ENCODE measurements at places on chromosomes 2 and 18.

- DNase-seq = no peak
Observed at GRCh38 chr2:48341551-48342133, 188.3 kb upstream of the STON1 start.

DNA sequence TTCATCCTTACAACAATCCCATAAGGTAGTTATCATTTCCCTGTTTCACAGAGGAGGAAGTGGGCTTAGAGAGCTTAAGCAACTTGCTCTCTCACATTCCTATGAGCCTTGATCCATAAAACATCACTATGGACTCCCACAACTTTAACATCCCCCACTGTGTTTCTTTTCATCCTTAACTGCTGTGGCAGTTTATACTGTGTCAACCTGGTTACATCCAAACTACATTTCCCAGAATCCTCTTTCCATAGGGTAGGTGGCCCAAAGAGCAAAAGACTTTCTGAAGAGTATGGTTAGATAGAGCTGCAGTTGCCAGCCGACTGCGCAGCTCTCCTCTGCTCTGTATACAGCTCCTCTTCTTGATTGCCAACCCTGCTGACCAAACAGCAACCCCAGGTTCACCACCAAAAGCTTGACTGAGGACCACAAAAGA lies 22.5 kb downstream of the MAP3K2 start:
- DNase-seq = no peak

GRCh38 chr2:152019732-152020131 lies 79.1 kb downstream of the CACNB4 start:
- no peak for DNase-seq

- no peak for DNase-seq
Observed at GRCh38 chr2:235492850-235493344, 946 bp upstream of the AGAP1 start.

GRCh38 chr2:38981003-38981669 lies 91.5 kb downstream of the ARHGEF33 start:
- no peak for DNase-seq

GRCh38 chr2:129061069-129061768 lies 742.6 kb upstream of the HS6ST1 start:
- no peak for DNase-seq

DNA sequence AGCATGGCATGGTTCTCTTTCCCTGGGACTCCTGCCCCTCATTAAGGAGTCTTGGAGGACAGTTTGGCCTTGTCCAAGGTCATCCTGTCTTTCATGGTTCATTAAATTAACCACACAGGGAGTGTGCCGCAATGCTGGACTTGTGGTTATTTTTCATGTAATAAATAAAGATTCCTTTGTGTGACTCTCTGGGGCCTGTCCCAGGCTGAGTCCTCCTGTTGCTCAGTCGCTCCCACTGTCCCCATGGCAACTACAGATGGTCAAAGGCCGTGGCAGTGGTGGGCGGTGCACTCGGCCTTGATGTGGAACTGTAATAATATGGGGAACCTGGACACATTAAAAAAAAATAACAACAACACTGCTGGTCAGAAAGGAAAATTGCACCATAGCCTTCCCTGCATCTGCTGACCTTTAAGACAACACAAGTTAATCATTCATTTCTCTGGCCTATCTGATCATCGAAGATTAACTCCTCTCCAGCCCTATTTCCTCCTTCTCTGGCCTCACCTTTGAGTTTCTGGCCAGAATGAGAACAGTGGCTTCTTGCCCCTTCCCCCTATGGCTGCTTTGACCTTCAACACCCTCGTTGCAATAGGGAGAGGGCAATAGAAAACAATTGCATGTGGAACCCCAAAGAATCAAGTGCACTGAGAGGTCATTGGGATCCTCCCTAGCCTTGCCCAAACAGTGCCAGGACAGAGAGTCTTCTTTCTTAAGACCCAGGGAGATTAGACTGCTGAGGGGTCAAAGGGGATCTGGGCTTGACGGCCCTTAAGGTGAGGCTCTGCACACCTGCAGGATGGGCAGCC lies 44.7 kb downstream of the PSD4 start:
- DNase-seq = no peak

GRCh38 chr2:60152226-60152833 lies 401.1 kb downstream of the BCL11A start:
- no peak for DNase-seq

DNA sequence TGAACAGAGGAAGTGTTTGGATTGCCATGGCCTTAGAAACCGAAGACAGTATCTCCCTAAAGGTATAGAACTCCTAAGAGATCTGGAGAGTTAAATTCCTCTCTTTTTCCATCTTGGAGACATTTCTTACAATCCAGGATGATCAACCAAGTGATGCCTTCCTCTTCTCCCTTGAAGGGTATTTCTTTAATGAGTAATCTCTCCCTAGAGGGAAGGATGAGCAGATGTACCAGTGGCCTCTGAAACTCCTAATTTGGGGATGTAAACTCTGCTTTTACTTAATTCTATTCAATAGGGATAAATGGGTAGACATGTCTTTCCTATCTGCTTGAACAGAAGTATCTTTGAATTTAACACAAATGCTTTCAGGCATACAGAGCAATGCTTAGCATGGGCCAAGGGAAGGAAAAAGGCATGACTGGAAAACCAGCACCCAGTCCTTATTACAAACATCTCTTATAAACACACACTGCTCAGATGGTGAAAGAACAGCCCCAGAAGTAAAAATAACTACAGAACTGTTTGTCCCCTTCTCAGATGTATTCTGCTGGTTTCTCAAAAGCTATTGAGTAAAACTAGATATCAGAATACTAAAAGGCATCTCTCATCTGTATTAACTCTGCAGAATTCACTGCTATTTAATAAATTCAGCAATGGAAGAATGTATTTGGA lies 4.7 kb upstream of the THNSL2 start:
- no peak for DNase-seq

- no peak for DNase-seq
Observed at GRCh38 chr2:26279886-26280285, 35.1 kb downstream of the HADHB start.

DNA sequence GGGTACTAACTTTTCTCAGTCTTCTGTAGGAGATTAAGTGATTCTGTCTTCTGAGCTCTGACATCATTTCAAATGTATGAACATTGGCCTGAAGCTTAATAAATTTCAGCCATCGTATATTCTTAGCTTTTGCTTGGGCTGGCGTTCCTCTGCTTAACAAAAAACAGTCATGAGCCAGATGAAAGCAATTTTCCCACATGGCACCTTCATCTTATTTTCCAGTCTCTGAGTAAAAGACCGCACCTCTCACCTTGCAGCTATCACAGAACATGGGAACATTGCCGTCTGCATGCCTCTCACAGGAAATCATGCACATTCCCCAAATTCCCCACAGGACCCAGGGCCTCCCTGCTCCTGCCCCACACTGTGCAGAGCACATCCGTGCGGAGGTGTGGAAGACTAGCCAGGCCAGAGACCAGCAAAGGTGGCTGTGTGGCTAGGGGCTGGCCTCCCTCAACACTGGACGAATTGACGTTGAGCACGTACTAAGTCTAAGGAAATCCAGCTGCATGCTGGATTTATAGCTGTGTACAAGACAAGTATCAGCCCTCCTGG lies 531.8 kb upstream of the ID2 start:
- no peak for DNase-seq

- DNase-seq = no peak
Observed at GRCh38 chr2:71948781-71949536, 198.7 kb downstream of the CYP26B1 start.

GRCh38 chr2:238308177-238308576 lies 12.1 kb upstream of the TRAF3IP1 start:
- no peak for DNase-seq

DNA sequence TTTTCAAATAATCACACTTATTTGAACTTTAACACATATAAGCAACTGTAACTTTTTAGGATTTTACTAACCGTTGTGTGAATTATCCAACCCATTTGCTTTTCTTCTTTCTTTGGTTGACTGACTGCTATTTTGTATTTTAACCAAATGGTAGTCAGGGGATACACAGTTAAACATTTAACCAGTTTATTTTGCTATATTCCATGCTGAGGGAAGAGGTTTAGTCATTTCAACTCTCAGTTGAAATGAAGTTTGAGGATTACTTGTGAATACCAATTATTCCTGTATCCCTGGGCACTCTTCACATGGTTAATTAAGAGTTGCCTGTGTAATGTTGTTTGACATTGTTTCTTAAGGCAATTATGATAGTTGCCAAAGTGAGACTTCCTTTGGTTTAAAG lies 1.9 kb downstream of the SPAG16 start:
- DNase-seq = no peak
